CD4-positive, alpha-beta T cell treated with Interferon alpha-2 for 1 hour (primary cell): ENCODE measurements at places on chromosomes 3 and 15.

DNA sequence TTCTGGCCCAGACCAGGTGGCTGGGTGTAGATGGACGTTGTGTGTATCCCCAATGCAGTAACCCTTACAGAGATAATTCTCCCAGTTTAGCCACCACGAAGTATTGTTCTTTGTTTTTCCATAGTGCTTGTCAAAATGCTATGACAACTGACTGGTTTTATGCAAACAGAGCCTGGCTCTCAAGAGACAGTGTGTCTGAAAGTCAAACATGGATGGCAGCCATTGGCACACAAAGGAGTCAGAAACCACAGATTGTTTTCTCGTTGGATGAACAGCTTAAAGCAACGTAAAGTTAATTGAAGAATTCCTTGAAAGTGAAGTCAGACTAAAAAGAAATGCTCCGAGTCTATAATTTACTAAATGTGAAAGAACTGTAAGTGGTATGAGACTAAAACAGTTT lies 91.2 kb downstream of the FILIP1L start:
- no peak for DNase-seq

DNA sequence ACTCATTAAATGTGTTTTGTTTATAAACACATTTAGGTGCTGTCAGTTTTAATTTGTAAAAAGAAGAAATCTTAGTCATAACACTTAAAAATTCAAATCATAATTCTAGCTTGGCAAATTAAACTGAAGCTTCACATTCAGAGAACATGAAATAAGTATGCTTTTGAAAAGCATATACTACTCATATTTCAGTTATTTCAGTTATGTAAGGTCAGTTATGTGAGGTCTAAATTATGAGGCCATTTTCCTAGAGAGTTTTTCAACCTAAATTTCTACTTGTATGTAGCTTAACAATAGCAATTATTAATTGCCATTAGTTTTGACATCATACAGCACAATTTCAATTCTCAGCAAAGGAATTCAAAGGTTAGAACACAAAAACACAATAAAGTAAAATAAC lies 465.0 kb downstream of the PLOD2 start:
- no peak for DNase-seq

GRCh38 chr3:31170932-31171670 lies 276.6 kb upstream of the GADL1 start:
- DNase-seq = no peak

DNA sequence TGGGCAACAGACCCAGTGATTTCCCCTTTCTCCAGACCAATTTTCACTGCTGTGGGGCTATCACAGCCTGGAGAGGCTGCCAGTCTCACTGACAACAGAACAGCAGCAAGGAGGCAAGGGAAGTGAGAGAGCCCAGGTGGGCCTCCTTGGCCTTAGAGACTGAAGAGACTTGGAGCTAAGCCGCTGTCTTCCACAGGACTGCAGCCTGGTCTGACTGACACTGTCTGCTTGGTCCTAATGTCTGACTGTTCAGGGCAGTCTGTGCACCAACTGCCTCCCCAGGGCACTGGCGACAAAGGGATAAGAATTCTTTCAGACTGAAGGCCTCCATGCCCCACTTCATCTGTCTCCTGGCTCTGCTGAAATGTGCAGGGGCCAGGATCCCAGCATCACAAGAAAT lies 11.5 kb downstream of the POMGNT2 start:
- DNase-seq = no peak

GRCh38 chr3:127747751-127748521 lies 74.4 kb downstream of the MGLL start:
- no peak for DNase-seq

- no peak for DNase-seq
These were observed 131.2 kb upstream of the TGFBR2 start for GRCh38 chr3:30475038-30475808.
